H1 (cell line): ENCODE measurements at places on chromosomes 3 and 15. TPM values are rescaled to one million over a fixed set of nuclear protein-coding genes. Genes with fewer than 3 reads are reported as not detected.

ACTC1 gene
- total RNA-seq = 86.2 and 90.0 TPM in 2 replicates

SKOR1 gene
- 0.11 TPM in 2 replicates for total RNA-seq

- no peaks in the 10 kb centered on the region for H3K27me3 ChIP-seq
- no peak overlapping the region for H3K27ac ChIP-seq
- no peak for DNase-seq
- H3K4me3 ChIP-seq = no peak overlapping the region
Observed at GRCh38 chr3:35666888-35667287, 27.6 kb downstream of the ARPP21 start.

DNA sequence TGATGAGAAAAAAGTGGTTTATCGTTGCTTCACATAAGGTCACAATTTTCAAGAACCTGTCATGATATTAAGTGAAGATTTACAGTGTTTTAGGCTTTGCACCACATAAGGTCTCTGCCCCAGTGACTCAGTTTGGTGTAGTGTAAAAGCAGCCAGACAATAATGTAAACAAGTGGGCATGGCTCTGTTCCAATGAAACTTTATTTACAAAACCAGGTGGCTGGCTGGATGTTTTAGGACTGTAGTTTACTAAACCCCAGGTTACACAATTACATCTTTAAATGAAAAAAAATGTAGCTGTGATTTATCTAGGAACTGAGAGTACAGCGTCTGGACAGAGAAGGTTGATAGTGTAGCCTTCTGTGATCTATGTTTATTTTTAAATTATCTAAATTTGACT is 9.7 kb upstream of the FBXL22 start:
- no peak overlapping the region for H3K27ac ChIP-seq
- no peak overlapping the region for H3K4me3 ChIP-seq
- no peaks in the 10 kb centered on the region for H3K36me3 ChIP-seq
- DNase-seq = no peak

MESP2 gene
- total RNA-seq = 0.35 and 0.38 TPM in 2 replicates

DNA sequence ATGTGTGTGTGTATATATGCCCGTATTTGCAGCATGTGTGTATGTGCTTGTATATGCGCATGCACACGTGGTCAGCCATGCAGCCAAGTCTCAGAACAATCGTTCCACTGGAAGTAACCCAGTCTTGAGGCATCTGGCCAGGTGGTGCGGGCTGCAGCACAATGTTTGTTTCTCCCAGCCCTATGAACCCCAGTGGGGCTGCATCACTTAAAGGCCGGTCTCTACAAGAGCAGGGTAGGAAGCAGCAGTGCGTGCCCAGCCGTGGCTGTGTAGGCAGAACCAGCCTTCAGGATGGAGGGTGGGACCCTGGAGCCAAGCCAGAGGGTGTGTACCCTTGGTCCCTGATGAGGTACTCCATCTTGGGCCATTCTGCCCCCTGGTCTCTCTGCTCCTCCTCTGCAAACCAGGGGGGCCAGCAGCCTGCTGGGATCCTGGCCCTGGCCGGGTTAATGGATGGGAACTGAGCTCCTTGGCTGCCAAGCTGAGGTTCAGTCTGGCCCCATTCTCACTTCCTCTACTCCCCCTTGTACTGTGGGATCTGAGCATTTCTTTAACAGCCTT is 11.8 kb downstream of the KLF13 start:
- no peaks in the 10 kb centered on the region; the same call in 1 of the 2 replicates for H3K4me1 ChIP-seq
- no peak overlapping the region for H3K27ac ChIP-seq
- H3K4me3 ChIP-seq = no peak overlapping the region

- no peak overlapping the region for H3K4me3 ChIP-seq
- DNase-seq = peak; percentile 15
- H3K36me3 ChIP-seq = no peaks in the 10 kb centered on the region
- no peak overlapping the region for H3K27ac ChIP-seq
- H3K4me1 ChIP-seq = no peaks in the 10 kb centered on the region
Observed at GRCh38 chr3:148866261-148866660, 1.2 kb downstream of the CPA3 start.

- H3K4me1 ChIP-seq = no peaks in the 10 kb centered on the region
- no peaks in the 10 kb centered on the region for H3K36me3 ChIP-seq
- H3K27ac ChIP-seq = no peak overlapping the region
- no peak overlapping the region for H3K4me3 ChIP-seq
Observed at GRCh38 chr3:18625085-18625484, 199.9 kb upstream of the SATB1 start.

GRCh38 chr3:148173851-148174250 is 523.9 kb upstream of the AGTR1 start:
- no peak overlapping the region for H3K27ac ChIP-seq
- no peak overlapping the region for H3K4me3 ChIP-seq
- no peaks in the 10 kb centered on the region for H3K36me3 ChIP-seq
- DNase-seq = no peak
- no peaks in the 10 kb centered on the region for H3K27me3 ChIP-seq

- DNase-seq = no peak
- H3K4me1 ChIP-seq = peaks cover 2% of the 10 kb centered on the region; the same call in 1 of the 2 replicates
- no peak overlapping the region for H3K27ac ChIP-seq
- no peaks in the 10 kb centered on the region for H3K36me3 ChIP-seq
Observed at GRCh38 chr15:36498401-36498800, 81.0 kb upstream of the CDIN1 start.

AADACL2 gene
- not detected in 2 replicates for total RNA-seq

GRCh38 chr3:124969190-124969589 is 34.6 kb upstream of the MUC13 start:
- H3K4me3 ChIP-seq = no peak overlapping the region
- H3K4me1 ChIP-seq = no peaks in the 10 kb centered on the region
- no peaks in the 10 kb centered on the region; the same call in 1 of the 2 replicates for H3K36me3 ChIP-seq
- no peaks in the 10 kb centered on the region for H3K27me3 ChIP-seq
- DNase-seq = no peak

- H3K27me3 ChIP-seq = no peaks in the 10 kb centered on the region
- H3K4me1 ChIP-seq = peaks cover 3% of the 10 kb centered on the region; the same call in 1 of the 2 replicates
- no peak overlapping the region for H3K27ac ChIP-seq
- no peak for DNase-seq
Observed at GRCh38 chr3:129240436-129240835, 9.0 kb upstream of the COPG1 start.

DNA sequence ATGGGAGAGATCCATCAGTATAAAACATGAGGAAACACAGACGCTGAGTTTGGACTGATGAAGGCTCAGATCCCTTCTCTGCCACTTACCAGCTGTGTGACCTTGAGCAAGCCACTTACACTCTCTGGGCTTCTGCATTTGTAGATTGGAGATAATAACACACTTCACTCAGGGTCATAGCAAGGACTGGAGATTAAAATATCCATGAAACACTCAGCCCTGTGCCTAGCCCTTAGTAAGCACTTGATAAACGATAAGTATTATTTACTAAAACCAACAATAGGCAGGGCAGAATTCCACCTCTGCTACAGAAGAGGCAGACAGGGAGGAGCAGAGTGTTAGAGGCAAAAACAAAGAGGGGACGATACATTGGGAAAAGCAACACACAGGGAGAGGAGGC is 420.5 kb upstream of the WNT5A start:
- H3K4me3 ChIP-seq = no peak overlapping the region
- H3K27me3 ChIP-seq = no peaks in the 10 kb centered on the region; the same call in 1 of the 2 replicates
- H3K27ac ChIP-seq = no peak overlapping the region
- no peak for DNase-seq

GRCh38 chr3:143856252-143856970 is 8.1 kb upstream of the SLC9A9 start:
- no peaks in the 10 kb centered on the region for H3K4me1 ChIP-seq
- no peak overlapping the region for H3K27ac ChIP-seq
- no peak overlapping the region for H3K4me3 ChIP-seq
- DNase-seq = no peak
- no peaks in the 10 kb centered on the region for H3K36me3 ChIP-seq

CADPS gene
- total RNA-seq = 10.2 and 11.7 TPM in 2 replicates

DNA sequence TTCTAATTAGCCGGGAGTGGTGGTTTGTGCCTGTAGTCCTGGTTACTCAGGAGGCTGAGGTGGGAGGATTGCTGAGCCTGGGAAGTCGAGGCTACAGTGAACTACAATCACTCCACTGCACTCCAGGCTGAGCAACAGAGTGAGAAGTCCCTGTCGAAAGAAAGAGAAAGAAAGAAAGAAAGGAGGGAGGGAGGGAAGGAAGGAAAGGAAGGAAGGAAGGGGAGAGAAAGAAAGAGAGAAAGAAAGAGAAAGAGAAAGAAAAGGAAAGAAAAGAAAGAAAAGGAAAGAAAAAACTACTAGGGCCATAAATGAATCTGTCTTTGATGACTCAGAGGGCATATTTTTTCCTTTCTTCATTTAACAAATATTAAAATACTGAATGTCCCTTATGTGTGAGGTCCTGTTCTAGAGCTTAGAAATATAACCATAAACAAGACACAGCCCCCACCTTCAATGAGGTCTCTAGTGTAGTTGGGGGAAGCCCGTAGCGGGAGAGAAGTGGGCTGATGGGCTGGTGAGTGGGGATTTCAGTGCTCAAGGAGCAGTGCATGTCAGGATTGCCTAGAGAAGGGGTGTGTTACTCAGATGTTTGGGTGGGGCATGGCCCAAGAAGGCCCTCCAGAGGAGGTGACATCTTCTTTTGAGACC is 35.2 kb upstream of the PIAS1 start:
- no peak for DNase-seq
- H3K4me1 ChIP-seq = no peaks in the 10 kb centered on the region
- no peak overlapping the region for H3K27ac ChIP-seq
- no peak overlapping the region for H3K4me3 ChIP-seq
- H3K36me3 ChIP-seq = no peaks in the 10 kb centered on the region

GRCh38 chr3:88057630-88058305 is 1.0 kb downstream of the CGGBP1 start:
- peaks cover 3% of the 10 kb centered on the region; the same call in 1 of the 2 replicates for H3K4me1 ChIP-seq
- no peaks in the 10 kb centered on the region for H3K27me3 ChIP-seq
- H3K27ac ChIP-seq = 0 out of 2 replicates have a peak overlapping the region, but pooled peaks have one; percentile 34
- no peak for DNase-seq
- peak overlapping the region; percentile 83 for H3K4me3 ChIP-seq
- H3K36me3 ChIP-seq = peaks cover 30% of the 10 kb centered on the region

DNA sequence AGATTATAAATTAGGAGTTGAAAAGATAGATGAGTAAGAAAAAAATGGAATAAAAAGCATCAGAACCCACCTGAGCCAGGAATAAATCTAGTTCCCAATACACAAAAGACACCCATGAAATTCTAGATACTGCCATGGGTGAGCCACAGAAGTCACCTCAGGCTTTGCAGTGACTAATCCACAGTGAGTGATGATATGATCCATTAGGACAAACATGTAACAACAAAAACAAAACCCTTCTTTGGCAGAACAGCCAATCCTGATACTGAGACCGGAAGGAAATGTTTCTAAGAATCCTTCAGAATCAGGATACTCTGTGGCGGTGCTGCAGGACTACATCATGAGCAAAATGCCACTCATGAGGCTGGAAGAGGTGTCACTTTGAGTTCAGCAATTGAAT is 15.0 kb upstream of the MINDY4B start:
- H3K27me3 ChIP-seq = no peaks in the 10 kb centered on the region; the same call in 1 of the 2 replicates
- H3K36me3 ChIP-seq = no peaks in the 10 kb centered on the region
- peaks cover 3% of the 10 kb centered on the region for H3K4me1 ChIP-seq

DNA sequence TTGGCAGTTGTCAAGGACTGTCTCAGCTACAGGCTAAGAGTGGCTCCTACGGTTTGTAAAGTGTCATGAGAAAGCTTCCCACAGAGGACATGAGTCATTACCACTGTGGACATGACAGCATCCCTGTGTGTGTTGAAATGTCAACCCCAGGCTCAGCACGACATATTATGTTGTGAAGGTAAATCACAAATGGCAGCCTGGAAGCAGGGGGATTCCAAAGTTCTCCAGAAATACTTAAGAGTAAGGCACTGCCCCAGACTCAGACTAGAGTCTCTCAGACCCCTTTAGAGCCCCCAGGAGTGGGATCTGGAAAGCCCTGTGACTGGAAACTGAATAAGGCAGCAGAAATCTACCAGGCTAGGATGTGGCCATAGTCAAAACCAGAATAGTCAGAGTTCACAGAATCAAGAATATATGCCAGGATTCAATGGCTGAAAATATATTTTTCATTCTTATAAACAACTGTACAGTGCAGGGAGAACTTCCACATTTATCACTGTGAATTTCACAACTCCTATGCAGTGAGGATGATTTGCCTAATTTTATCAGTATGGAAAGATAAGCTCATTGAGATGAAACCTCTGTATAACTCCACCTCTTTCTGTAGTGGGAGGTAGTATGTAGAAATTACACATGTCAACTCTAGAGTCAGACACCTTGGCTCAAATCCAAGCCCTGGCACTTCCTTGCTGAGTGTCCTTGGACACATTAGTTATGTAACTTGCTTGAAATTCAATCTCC is 237.1 kb upstream of the CFAP20DC start:
- H3K27ac ChIP-seq = no peak overlapping the region
- no peaks in the 10 kb centered on the region for H3K4me1 ChIP-seq
- no peak overlapping the region for H3K4me3 ChIP-seq
- DNase-seq = no peak
- H3K36me3 ChIP-seq = no peaks in the 10 kb centered on the region
- no peaks in the 10 kb centered on the region for H3K27me3 ChIP-seq
